Mammary microvascular endothelial cell (primary cell): ENCODE measurements at places on chromosomes 5 and 9. TPM values are rescaled to one million over a fixed set of nuclear protein-coding genes. Genes with fewer than 3 reads are reported as not detected.

Gene FOXI1
- total RNA-seq, result not detected in 2 replicates

Gene PCDHB13
- 0.30 and 0.33 TPM in 2 replicates for total RNA-seq

Gene PCDHB4
- total RNA-seq, result 0.07 and 0.10 TPM in 2 replicates

Gene SLC36A3
- total RNA-seq, result not detected in 2 replicates

Gene C5orf63
- total RNA-seq, result 3.2 and 5.9 TPM in 2 replicates

Gene FABP6
- not detected in 2 replicates for total RNA-seq

Gene LCN9
- not detected in 2 replicates for total RNA-seq

Gene DPM2
- total RNA-seq, result 20.5 and 23.8 TPM in 2 replicates

Gene PRSS3
- 13.4 and 19.8 TPM in 2 replicates for total RNA-seq

Gene GFPT2
- 6.9 and 7.6 TPM in 2 replicates for total RNA-seq

Gene PCDHGB5
- total RNA-seq, result 7.9 and 8.3 TPM in 2 replicates

Gene TMEM203
- 36.2 and 39.1 TPM in 2 replicates for total RNA-seq

Gene TAF11L10
- total RNA-seq, result not detected in 2 replicates

Gene TLR4
- total RNA-seq, result 134 and 147 TPM in 2 replicates

Gene INIP
- 17.4 and 18.3 TPM in 2 replicates for total RNA-seq

Gene IFNB1
- 0.13 TPM in 1 of 2 replicates, not detected in the other for total RNA-seq

Gene RXRA
- total RNA-seq, result 20.9 and 22.4 TPM in 2 replicates

Gene PLAC8L1
- total RNA-seq, result not detected in 2 replicates

Gene INSL6
- not detected in 2 replicates for total RNA-seq

Gene CDKN2B-AS1
- total RNA-seq, result 1.1 and 1.7 TPM in 2 replicates

Gene SOX30
- total RNA-seq, result 0.05 TPM in 1 of 2 replicates, not detected in the other

Gene SPINK7
- total RNA-seq, result not detected in 2 replicates

Gene C9orf43
- 0.13 and 0.39 TPM in 2 replicates for total RNA-seq

Gene NKD2
- total RNA-seq, result 0.25 TPM in 1 of 2 replicates, not detected in the other

Gene SPATA31E1
- total RNA-seq, result not detected in 2 replicates

Gene CCIN
- 0.15 and 0.60 TPM in 2 replicates for total RNA-seq

Gene F2R
- total RNA-seq, result 140 and 141 TPM in 2 replicates

Gene ZFR
- 49.1 and 50.6 TPM in 2 replicates for total RNA-seq

Gene AIF1L
- total RNA-seq, result 18.6 and 19.2 TPM in 2 replicates

Gene C5orf15
- total RNA-seq, result 34.6 and 36.3 TPM in 2 replicates

Gene ANKRD55
- total RNA-seq, result 1.1 and 2.3 TPM in 2 replicates

Gene STPG3
- total RNA-seq, result not detected in 2 replicates

Gene TRIM32
- 10.7 and 15.7 TPM in 2 replicates for total RNA-seq

Gene VPS13A
- 11.7 and 12.2 TPM in 2 replicates for total RNA-seq

Gene CCL28
- 0.67 and 1.8 TPM in 2 replicates for total RNA-seq

Gene GRXCR2
- total RNA-seq, result not detected in 2 replicates

Gene TPRN
- total RNA-seq, result 6.9 and 7.7 TPM in 2 replicates

Gene HTR1A
- total RNA-seq, result not detected in 2 replicates

Gene OR1J2
- not detected in 2 replicates for total RNA-seq

Gene ZBED3
- 1.5 and 4.7 TPM in 2 replicates for total RNA-seq

Gene HTR4
- not detected in 2 replicates for total RNA-seq

Gene CATSPER3
- 0.40 TPM in 1 of 2 replicates, not detected in the other for total RNA-seq

Gene FAM221B
- total RNA-seq, result not detected in 2 replicates

Gene LRRC19
- total RNA-seq, result not detected in 2 replicates

Gene CD274
- total RNA-seq, result 20.8 and 22.7 TPM in 2 replicates

Gene CCL27
- not detected in 2 replicates for total RNA-seq

Gene CER1
- total RNA-seq, result not detected in 2 replicates

Gene IL13
- not detected in 2 replicates for total RNA-seq

Gene CACFD1
- total RNA-seq, result 2.2 and 5.0 TPM in 2 replicates

Gene IL5
- not detected in 2 replicates for total RNA-seq

Gene MRPS2
- 53.8 and 66.0 TPM in 2 replicates for total RNA-seq

Gene CFAP90
- total RNA-seq, result not detected in 2 replicates

Gene GPX8
- 90.3 and 102 TPM in 2 replicates for total RNA-seq

Gene GRIA1
- not detected in 2 replicates for total RNA-seq

Gene OR1Q1
- not detected in 2 replicates for total RNA-seq

Gene SHOC1
- not detected in 2 replicates for total RNA-seq

Gene PCDH1
- 155 and 167 TPM in 2 replicates for total RNA-seq
